ENCODE measurements at places on chromosomes 1 and 21. TPM values are rescaled to one million over a fixed set of nuclear protein-coding genes. Genes with fewer than 3 reads are reported as not detected.

The CCDC185 gene
- not detected for total RNA-seq

The MNDA gene
- total RNA-seq = not detected

The GSTM1 gene
- 2.9 TPM for total RNA-seq

The GGPS1 gene
- 22.0 TPM for total RNA-seq

The EPHX1 gene
- total RNA-seq = 55.0 TPM

The LDLRAD1 gene
- not detected for total RNA-seq

The ANKRD35 gene
- total RNA-seq = under 0.01 TPM

The MAP10 gene
- total RNA-seq = 0.65 TPM

The VAMP3 gene
- total RNA-seq = 102 TPM

The SMIM11 gene
- total RNA-seq = 1.2 TPM

The ZYG11A gene
- under 0.01 TPM for total RNA-seq

The PDZK1IP1 gene
- not detected for total RNA-seq

The HSD3B1 gene
- total RNA-seq = not detected

The ALG14 gene
- total RNA-seq = 2.3 TPM

The PLA2G2D gene
- total RNA-seq = not detected

The IFI44L gene
- not detected for total RNA-seq

The TIAM1 gene
- 0.34 TPM for total RNA-seq

The PGLYRP4 gene
- total RNA-seq = not detected

The VANGL2 gene
- total RNA-seq = not detected

The EPRS1 gene
- 79.9 TPM for total RNA-seq

The THEM5 gene
- 0.33 TPM for total RNA-seq

The NECTIN4 gene
- 0.34 TPM for total RNA-seq

The RGS13 gene
- not detected for total RNA-seq

The TMEM234 gene
- 11.1 TPM for total RNA-seq

The MIXL1 gene
- not detected for total RNA-seq

The KIRREL1 gene
- 17.7 TPM for total RNA-seq

The TCHHL1 gene
- not detected for total RNA-seq

Measured in dermis lymphatic vessel endothelial cell (primary cell).